ENCODE measurements at places on chromosomes 4 and X.

DNA sequence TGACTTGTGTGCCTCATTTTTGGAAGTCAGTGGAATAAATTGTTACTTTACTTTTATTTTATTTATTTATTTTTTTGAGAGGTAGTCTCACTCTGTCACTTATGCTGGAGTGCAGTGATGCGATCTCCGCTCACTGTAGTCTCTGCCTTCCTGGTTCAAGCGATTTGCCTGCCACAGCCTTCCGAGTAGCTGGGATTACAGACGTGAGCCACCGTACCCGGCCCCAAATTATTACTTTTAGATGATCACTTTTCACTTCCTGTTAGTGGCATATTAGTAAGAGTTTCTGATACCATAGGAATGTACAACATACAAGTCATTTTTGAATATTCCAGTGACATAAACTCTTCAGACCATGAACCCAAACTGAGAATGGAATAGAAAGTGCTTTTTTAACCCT, 611.0 kb upstream of the MAGEB2 start:
- no peak for DNase-seq

GRCh38 chr4:26067035-26067434, 153.0 kb downstream of the SMIM20 start:
- DNase-seq, result no peak

GRCh38 chrX:149114874-149115273, 390.2 kb downstream of the IDS start:
- DNase-seq, result no peak

DNA sequence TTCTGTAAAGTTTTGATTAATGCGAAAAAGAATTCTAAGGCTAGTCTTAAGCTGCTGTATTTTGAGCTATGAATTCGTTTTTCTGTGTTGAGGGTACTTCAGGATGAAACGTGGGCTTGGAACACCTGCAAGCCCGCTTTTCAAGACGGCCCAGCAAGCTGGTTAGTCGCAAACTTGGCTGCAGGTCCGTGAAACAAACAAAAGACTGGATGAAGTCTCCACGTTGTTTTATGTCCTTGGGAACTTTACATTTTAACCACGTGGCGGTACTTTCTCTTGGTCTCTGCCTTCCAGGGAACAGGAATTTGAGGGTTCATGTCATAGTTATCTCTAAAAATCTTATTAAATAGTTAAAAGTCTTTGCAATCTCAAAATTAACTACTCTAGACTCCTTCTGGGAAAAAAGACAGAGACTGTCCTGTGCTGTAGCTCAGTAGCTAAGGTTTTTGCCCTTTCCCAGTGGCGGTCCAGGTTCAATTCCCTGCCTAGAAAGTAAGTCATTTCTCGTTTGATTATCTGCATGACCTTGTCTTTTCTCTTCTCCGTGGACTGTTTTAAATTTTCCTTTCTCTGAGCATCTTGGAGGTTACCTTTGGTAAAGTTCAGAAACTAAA, 21.0 kb downstream of the TENM3 start:
- DNase-seq, result no peak

DNA sequence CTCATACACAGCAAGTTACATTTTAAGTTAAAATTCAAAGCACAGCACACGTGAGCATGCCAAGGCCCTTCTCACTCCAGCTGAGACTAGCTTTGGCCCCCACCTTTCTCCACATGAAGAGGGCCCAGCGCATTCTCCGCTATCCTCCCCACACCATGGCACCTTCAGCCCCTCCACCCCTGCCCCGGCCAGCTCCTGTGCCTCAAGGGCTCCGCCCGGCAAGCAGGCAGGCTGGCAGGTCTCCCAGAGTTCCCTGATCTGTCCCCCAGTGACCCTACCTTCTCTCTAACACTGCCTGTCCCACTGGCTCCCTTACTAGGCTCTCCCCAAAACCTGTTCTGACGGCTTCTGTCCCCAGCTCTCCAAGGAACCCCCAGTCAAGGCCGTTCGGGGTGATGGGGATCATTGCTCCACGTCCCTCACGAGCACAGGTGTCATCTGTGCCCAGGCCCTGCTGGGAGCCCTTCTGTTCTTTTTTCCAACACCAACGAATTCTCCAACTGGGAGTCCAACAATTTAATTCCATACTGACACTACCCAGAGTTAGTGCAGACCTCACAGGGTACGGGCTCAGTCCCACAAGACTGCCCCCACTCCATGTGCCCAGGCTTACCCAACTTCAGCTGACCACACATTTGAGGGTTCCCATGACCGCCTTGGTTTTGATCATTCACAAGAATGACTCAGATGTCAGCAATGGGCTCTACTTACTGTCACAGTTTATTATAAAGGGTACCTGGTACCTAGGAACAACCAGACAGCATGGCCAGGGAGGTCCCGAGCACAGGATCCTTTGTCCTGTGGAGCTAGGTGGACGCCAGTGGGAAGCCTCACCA, 4.2 kb downstream of the LETM1 start:
- peak; percentile 59 for DNase-seq

DNA sequence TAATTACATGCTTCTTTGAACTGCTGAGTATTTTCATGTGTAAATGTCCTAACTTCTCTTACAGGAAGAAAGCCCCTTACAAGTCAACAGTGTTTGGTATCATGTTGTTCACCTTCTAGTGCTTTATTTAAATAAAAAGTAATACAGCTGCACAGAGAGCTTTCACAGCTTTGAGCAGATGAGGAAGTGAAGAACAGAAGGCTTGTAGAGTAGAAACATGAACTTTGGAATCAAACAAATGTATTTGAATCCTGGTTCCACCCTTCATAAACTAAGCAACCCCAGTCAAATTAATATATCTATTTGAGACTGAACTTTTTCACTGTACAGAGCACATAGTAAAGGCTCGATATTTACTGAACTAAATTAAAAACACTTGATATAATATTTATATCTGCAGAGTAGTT, 120.5 kb downstream of the CAMK2D start:
- no peak for DNase-seq

- DNase-seq, result no peak
Measured at GRCh38 chr4:182277377-182277776, 34.2 kb downstream of the TENM3 start.

DNA sequence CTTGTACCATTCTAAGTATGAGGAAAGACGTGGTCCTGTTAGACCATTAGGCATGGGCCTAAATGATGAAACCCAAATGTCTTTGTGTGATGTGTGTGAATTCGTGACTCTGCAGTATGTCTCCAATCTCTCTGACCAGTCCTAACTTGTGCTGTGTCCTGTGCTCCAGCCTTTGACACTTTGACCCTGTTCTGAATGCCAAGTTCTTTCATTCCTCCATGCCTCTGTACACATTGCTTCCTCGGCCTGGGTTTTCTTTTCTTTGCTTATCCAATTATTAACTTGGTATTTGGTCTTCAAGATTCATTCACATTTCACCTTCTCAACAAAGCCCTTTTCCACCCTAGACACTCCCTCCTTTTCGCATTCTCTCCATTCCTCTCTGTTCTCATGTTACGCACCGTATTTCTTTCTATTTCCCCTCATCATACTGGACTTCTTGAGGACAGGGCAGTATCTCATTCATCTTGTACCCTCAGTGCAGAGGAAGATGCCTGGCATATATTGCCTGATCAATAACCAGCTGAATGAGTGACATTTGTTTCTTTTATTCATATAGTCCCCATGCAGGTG, 138.7 kb downstream of the F11 start:
- DNase-seq, result no peak

DNA sequence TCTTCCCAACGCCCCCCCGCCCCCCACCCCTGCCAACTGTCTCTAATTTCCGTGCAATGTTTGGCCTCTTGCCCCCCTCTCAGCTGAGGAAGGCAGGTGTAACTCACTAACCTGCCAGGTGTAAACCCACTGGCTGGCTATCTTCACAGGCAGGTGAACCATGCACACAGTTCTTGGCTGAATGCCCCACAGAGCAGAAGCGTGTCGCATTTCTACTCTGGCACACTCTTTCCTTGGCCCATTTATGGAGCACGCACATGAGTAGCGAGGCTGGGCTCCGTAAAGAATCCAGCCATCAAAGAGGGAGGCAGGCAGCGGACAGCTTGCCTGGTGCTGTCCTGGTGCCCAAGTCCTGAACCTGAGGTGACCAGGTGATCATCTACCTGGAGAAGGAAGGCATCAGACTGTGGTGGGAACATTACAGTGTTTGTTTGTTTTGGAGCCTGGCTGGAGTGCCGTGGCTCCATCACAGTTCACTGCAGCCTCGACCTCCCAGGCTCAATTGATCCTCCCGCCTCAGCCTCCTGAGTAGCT, 39.2 kb upstream of the CRMP1 start:
- DNase-seq, result no peak

- no peak for DNase-seq
Measured at GRCh38 chrX:119190831-119191230, 45.3 kb upstream of the PGRMC1 start.

DNA sequence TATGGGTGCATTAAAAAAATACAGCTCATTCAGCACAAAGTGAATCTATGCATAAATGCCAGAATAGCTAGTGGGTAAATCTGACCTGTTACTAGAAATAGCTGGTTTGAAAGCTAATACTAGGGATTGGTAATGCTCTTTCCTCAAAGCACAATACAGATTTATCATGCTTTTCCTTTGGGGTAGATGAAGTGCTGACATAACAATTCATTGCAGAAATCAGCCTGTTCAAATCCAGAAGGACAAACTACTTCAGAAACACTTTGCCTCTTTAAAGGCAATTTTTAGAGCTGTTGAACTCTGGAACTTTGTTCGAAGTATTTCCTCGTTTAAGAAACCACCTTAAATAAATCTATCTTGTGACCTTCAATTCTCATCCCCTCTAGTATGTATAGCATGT, 957.9 kb downstream of the ARAP2 start:
- no peak for DNase-seq

- DNase-seq, result no peak
Measured at GRCh38 chrX:72479324-72480274, 93.0 kb downstream of the HDAC8 start.

DNA sequence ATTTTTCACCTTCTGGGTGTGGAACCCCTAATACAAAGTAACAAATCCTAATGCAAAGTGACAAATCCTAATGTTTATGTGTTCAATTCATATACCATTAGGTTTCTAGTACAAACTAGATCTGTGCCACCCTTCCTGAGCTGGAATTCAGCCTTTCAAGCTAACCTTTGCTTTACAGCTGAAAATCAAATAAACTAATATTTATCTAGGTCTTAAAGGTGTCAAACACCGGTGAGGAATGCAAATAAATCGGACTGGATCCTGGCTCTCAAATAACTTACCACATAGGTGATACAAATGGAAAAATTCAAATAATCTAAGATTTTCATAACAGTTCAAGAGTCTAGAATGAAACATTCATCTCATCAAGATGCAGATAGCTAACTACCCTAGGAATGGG, 11.6 kb downstream of the IRF2 start:
- DNase-seq, result no peak

DNA sequence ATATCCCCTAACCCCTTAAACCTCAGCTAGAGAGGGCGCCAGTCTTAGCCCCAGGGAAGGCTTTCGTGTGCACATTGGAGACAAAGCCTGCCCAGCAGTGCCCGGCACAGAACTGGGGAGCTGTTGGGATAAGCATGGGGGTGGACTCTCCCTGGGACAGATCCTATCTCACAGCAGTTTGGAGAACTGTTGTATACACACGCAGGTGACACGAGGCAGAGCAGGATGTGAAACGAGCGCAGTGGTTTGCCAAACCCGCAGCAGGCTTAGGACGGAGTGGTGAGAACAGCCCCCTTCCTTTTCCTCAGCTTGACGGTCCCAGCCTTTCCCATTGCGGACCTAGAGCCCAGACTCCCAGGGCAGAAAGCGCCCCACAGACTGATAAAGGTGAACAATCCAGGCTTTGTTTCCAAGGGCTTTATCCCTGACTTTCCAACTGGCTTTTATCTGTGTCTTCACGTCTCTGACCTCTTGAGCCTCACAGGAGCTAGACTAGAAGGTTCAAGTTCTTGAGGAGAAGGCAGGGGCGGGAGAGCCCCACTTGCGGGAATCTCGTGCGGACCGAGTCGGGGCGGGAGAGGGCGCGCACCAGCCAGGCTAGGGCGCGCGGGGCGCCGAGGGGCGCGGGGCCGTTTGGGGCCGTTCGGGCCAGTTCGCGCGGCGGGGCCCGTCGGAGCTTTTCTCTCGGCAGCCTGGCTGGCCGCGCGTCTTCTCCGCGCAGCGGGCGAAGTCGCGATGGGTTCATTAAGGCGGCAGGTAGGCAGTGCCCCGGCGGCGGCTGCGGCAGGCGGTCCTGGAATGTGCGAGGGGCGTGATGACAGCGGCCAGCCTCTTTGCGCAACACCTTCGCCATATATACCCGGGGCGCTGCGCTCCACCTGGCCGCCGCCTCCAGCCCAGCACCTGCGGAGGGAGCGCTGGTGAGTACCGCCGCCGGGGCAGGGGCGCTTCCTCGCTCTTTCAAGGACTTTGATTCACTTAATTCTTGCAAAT, at the start of gene SLC34A2:
Gene SLC34A2, plus strand, starts transcription at position 881 of the 993 bp plus-strand sequence. CDS start 6,650 bp downstream, outside the sequence.
- peak; percentile 91 for DNase-seq

GRCh38 chrX:4243759-4244158, 530.3 kb upstream of the PRKX start:
- no peak for DNase-seq

DNA sequence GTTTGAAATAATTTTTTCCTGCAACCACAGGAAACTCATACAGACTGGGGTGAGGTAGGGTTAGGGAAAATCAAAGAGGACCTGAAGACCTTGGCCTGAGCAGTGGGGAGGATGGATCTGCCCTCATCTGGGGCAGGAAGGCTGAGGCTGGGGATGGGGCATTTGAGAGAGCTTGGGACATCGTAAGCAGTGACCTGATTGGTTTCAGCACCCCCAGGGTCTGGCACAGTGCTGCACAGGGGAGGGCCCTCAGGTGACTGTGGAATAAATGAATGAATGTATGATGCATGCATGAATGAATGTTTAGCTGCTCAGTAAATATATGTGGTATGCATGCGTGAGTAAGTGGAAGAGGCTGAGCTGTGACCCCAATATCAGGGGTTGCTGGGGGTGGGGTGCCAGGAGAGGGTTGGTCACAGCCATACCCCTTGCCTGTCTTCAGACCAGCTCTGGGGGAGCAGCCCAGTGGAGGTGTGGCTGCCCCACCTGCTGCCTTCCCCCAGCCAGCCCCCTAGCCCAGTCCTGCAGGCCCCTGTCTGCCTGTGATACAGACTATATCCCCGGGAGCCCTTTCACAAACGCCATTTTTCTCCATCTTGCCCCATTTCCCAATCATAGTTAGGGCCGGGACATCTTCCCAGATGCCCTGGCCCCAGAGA, 11.0 kb upstream of the TNIP2 start:
- no peak for DNase-seq

DNA sequence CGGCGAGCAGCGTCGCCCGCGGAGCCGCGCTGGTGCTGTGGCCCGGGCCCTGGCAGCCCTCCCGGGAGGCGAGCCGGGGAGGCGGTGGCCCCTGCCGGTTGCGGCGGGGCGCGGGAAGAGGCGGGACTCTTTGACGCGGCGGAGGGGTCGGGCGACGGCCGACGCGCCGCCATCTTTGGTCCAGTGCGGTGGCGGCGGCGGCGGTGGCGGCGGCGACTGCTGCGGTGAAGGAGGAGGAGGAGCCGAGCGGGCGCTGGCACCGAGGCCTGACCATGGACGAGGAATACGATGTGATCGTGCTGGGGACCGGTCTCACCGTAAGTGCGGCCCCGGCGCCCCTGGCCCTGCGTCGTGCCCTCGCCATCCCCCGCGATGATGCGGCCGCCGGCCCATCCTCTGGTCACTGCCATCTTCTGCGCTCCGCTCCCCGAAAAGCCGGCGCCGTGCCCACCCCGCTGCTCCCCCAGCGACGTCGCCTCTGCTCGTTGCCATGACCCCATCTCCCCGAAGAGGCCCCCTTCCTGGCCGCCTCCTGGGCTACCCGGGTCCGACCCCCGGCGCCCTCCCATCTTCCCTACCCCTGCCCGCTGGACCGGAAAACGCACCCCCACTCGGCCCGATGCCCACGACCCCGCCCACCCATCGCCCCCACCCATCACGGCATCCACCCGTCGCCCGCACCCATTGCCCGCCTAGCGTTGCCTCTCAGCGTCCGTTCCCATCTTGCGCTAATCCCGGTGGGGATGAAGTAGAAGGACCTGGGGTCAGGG, at the start of gene GDI1:
Gene GDI1, plus strand, starts transcription at position 172 of the 770 bp plus-strand sequence. Its CDS starts 101 bp downstream, at position 273.
- DNase-seq, result peak; percentile 87
